Left renal cortex interstitium (tissue), 4 donors: ENCODE measurements at places on chromosomes 4 and X.

DNA sequence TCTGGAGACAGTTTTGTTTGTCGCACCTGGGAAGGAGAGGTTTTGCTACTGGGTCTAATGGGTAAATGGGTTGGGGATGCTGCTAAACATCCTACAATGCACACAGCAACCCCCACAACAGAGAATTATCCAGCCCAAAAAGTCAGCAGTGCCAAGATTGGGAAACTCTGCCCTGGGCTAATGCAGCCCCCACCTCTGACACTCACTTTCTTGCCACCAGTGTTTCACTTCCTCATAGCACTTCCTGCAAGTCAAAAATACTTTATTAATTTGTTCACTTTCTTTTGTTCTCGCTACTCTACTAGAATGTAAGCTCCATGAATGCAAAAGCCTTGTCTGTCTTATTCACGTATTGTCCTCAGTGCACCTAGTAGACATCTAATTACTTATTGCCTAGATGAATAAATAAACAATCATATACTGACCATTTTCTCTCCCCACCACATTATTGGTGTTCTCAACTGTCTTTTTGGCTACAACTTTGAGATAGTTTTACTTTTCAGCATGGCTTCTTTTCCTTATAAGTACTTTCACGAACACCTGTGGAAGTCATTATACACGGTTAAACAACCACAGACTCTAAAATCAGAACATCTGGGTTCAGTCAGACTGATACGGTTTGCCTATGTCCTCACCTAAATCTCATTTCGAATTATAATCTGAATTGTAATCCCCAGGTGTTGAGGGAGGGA lies 82.0 kb upstream of the PITX2 start:
- DNase-seq: no peak

GRCh38 chr4:107166873-107167450 lies 130.8 kb upstream of the DKK2 start:
- no peak for DNase-seq

DNA sequence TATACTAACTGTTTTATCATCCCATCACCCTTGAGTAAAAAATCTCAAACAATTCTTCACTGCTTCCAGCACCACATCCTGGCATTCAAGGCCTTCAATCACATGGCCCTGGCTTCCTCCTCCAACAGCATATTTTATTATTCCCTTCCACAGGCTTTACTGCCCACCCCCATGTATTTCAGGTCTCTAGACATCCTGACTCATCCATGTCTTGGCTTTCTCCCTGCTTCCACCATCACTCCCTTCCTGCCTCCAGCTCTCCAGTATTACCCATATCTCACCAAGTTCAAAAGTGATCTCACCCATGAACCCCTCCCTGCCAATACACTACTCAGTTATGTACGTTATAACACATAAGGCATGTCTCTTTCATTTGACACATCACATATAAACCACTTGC lies 34.7 kb upstream of the PLAC1 start:
- DNase-seq: no peak

DNA sequence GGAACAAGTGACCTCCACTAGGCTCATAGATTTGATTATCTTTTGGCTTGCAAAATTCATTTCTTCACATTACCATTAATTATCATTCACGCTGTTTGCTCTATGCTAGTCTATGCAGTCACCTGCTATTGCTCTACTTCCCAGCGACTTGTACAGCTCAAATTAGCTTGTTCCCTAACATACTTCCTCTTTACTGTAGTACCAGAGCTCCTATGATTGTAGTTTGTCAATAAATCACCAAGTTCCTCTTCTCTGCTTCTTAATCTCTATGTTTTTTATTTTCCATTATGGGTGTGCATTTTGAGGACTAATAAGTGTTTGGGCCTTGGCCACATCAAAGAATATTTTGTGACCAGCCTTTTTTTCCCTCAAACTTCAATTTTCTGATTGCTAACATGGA lies 6.2 kb upstream of the GSPT2 start:
- no peak for DNase-seq

GRCh38 chrX:10486373-10486772 lies 134.0 kb downstream of the MID1 start:
- DNase-seq: no peak
